ENCODE measurements at places on chromosomes 6 and 20. TPM values are rescaled to one million over a fixed set of nuclear protein-coding genes. Genes with fewer than 3 reads are reported as not detected.

- DNase-seq = no peak
Observed at GRCh38 chr20:32603046-32603726, 18.1 kb upstream of the NOL4L start.

DNA sequence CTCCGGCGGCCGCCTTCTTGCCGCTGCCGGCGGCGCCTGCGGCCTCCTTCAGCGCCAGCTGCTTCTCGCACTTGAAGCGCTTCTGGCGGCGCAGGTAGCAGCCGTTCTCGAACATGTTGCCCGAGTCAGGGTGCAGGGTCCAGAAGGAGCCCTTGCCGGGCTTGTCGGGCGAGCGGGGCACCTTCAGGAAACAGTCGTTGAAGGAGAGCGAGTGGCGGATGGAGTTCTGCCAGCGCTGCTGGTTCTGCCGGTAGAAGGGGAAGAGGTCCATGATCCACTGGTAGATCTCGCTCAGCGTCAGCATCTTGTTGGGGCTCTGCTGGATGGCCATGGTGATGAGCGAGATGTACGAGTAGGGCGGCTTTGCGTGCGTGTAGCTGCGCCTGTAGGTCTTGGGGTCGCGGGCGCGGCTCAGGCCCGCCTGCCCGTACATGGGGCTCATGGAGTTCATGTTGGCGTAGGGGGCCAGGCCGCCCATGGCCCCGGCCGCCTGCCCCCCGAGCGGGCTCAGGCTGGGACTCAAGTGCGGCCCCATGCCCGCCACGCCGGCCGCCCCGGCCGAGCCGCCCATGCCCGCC is 1.9 kb downstream of the FOXA2 start:
- DNase-seq = peak; percentile 45

DNA sequence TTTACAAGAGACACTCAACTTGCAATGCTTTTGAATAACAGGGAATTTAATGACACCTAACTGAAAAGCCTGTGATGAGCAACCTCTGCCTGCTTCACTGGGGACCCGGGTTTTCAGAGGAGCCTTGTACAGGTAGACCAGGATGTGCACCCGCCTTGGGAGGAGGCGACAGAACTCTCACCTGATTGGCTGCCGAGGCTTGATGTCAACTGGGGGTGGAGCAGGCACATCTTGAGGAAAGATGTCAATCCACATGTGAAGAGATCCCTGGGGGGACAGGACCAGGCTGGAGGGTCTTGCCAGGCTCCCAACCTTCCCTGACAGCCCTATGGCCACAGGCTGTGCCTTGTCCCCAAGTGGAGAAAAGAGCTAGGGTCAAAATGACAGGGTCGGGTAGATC is 19.8 kb downstream of the ERGIC3 start:
- DNase-seq = no peak

SLC17A9 gene
- total RNA-seq = 0.74 TPM

LAMA2 gene
- 1.5 TPM for total RNA-seq

Data from neural progenitor cell (in vitro differentiated cells).